ENCODE measurements at places on chromosomes 5 and 9.

DNA sequence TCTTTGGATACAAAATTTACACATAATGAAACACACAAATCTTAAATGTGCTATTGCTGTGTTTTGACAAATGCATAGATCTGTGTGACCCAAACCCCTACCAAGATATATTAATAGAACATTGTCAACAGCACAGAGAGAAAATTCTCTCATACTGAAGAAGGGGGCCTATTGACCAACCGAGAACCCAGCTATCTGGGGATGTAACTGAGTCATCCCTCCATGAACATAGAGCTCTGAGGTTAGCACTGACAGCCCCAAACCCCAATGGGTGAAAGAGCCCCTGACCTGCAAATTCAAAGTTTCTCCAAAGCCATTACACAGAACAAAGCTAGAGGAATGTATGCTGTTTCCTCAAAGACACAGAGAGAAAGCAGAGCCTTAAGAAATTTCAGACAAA lies 180.8 kb downstream of the PAX5 start:
- DNase-seq = no peak

DNA sequence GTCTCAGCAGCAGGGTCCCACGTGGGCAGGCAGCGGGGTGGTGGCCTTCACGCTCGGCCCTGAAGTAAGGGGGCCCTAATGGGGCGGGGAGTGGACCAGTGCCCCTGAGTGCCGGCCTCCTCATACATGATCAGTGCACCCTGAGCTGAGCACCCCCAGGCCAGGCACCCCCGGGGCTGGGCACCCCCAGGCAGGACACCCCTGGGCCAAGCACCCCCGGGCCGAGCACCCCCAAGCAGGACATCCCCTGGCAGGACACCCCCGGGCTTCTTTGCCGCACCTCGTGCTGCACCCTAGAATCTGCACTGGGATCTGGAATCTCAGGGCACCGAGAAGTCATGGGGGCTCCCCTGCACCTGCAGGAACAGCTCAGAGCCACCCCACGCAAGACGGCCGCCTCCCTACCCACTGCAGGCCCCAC lies 51.4 kb downstream of the EXD3 start:
- DNase-seq = no peak

GRCh38 chr5:1785062-1785461 lies 14.6 kb downstream of the MRPL36 start:
- DNase-seq = no peak

DNA sequence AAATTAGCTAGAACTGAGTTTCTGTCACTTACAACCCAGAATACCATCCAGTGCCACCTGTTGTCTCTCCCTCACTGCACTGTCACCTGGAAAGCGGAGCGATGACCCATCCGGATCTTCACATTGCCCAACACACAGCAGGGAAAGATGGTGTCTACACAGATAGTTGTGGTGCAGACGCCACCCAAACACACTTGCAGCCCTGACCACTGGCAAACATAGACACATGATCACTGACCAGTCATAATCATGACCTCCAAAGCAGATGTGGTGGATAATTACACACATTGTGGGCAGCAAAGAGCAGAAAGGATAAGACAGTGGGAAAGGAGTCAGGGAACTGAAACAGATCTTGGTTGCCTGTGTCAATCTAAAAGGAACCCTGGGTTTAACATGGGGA lies 64.7 kb downstream of the GABBR2 start:
- DNase-seq = no peak

DNA sequence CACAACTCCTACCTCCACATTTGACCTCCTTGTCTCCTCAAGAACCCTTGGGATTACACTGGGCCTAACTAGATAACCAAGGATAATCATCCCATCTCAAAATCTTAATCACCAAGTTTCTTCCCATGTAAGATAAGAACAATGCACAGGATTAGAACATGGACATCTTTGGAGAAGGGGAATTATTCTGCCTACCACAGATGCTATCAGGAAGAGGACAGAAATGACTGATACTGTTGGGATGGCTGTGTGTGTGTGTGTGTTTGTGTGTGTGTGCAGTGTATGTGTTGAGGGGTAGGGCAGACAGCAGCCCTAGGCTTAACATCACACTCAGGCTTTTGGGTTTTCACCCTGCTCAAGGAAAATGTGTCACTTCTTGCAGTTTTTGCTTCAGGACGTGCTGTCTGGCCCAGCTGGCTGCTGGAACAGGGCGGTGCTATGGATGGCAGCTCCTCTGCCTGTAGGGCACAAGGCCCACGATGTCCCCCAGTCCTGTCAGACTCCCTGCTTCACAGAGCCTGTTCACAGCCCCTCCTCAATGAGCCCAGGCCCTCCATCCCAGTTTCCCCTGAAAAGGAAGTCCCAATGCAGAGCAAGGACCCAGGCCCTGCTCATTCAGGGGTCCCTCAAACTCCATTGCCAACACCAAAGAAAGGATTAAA lies 7.7 kb downstream of the CA9 start:
- no peak for DNase-seq

- DNase-seq = no peak
Measured at GRCh38 chr9:114911167-114911821, 19.1 kb downstream of the TNFSF8 start.

DNA sequence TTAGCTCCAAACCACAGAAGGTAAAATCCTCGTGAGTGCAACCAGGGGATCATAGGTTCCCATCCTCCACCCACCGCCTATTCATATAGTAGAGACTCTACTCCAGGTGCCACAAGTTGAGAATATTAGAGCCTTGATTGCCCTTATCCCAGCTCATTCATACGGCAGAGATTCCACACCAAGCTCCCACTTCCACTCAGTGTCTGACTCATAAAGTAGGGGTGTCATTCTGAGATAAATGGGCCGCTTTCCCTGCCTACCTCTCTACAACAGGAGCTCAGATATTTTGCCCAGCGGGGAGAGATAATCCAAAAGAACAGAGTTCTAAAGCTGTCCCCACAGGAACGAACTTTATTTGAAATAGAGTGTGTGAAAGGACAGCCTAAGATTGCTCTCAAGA lies 9.4 kb downstream of the SLC22A4 start:
- no peak for DNase-seq

- DNase-seq = no peak
Measured at GRCh38 chr5:78279194-78279593, 15.3 kb downstream of the AP3B1 start.

- DNase-seq = no peak
Measured at GRCh38 chr9:16337322-16338029, 533.0 kb downstream of the BNC2 start.

DNA sequence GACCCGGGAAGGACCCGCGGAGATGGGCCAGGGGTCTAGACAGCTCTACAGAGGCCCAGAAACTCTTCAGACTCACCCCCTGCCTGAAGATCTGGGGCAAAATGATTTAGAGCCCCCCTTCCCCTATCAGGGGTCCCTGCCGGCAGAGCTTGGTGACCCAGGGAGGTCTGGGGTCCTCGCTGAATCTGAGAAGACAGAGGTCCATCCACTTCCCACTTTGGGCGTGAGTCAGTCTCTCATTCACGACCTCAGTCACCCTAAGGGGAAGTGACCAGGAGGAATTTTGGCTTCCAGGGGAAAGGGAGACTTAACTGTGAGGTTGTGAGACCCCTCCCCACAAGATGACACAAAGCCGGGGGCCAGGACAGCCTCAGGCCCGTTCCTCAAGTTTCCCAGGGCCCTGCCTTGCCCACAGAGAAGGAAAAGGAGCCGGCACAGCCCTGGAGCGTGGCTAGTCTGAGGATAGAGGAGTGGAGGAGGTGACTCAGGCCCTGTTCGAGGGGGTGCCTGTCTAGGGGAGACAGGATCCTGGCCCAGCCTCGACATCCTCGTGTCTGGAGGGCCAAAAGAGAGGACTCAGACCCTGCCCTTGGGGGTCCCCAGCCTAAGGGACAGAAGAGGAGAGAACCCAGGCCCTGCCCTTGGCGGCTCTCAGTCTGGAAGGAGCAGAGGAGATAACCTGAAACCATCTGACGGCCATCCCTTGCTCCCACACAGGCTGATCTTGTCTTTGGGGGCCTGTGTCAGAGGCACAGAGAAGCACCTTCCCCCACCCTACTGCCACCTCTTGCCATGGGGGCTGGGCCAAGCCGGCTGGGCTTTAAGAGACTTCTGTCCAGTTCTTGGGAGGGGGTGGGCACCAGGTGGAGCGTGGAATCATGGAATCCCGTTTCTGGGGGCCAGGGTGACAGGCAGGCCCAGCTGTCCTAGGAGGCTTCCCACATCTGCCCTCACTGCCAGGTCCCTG lies 889 bp downstream of the PDLIM4 start:
- peak; percentile 27 for DNase-seq

DNA sequence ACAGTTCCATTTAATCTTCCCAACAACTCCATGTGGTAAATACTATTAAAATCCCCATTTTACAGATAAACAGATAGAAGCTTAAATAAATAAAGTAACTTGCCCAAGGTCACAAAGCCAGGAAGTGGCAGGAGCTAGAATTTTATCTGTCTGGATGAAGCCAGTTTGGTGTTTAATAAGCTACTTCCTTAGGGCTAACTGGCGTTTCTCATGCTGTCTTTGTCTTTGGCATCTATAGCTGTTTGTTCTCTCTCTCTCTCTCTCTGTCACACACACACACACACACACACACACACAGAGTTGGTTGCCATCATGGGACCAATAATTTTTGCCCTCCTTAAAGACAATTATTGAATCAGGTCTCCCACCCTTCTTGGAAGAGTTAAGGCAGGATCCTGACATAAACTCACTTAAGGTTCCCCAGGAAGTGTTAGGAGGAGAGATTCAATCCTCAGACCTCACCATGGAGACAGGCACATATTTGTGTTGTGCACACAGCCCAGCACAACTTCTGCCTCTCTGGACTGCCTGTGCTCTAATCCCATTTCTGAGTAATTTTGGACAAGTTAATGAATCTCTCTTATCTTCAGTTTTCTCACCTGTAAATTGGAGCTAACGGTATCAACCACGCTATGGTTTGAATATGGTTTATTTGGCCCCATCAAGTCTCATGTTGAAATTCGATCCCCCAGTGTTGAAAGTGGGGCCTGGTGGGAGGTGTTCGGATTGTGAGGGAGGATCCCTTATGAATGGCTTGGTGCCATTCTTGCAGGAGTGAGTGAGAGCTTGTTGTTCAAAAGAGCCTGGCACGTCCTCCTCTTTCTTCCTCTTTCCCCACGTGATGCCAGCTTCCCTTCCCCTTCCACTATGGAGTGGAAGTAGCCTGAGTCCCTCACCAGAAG lies 8.3 kb upstream of the ADRA1B start:
- no peak for DNase-seq

DNA sequence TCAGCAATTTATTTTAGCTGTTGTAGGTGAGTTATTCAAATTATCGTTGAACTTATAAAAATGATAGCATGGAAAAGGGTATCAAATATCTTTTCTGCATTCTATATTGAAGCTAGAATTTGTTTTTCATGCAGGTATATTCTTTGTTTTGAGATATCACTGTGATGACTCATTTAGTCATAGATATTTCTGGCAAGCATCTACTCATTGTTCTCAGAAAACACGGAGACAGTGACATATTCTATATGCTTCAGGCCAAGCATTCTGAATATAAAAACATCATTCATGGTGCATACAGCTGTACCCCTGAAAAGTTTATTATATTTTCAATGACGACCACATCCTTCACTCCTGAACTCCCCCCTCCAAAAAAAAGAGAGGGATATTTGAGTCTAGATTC lies 150.3 kb upstream of the GRIA1 start:
- DNase-seq = no peak

GRCh38 chr5:138657360-138657759 lies 82.2 kb upstream of the HSPA9 start:
- DNase-seq = no peak

GRCh38 chr9:131447148-131447547 lies 53.3 kb downstream of the PRRC2B start:
- DNase-seq = no peak

GRCh38 chr5:99544356-99544755 lies 615.5 kb upstream of the CHD1 start:
- DNase-seq = no peak

DNA sequence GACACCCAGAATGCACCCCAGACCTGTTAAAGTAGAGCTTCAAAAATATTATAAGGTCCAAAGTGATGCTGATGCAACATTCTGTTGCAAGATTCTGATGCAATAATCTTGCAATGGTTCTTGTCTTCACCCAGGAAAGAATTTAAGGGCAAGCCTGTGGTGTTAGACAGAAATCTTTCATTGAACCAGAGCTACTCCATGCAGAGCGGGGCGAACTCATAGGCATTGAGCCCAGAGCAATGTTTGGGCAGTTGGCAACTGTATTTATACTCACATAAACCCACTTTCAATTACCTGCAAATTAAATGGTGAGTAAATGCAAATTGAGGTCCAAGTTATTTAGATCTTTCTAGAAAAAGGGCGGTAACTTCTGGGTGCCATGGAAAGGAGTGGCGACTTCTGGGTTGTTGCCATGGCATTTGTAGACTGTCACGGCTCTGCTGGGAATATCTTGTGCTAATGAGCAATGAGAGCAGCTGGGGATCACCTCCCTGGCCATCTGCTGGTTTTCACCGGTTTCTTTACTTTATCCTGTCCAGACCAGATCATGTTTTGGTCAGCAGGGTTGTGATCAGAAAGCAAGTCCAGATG lies 163.4 kb downstream of the ICE1 start:
- no peak for DNase-seq

DNA sequence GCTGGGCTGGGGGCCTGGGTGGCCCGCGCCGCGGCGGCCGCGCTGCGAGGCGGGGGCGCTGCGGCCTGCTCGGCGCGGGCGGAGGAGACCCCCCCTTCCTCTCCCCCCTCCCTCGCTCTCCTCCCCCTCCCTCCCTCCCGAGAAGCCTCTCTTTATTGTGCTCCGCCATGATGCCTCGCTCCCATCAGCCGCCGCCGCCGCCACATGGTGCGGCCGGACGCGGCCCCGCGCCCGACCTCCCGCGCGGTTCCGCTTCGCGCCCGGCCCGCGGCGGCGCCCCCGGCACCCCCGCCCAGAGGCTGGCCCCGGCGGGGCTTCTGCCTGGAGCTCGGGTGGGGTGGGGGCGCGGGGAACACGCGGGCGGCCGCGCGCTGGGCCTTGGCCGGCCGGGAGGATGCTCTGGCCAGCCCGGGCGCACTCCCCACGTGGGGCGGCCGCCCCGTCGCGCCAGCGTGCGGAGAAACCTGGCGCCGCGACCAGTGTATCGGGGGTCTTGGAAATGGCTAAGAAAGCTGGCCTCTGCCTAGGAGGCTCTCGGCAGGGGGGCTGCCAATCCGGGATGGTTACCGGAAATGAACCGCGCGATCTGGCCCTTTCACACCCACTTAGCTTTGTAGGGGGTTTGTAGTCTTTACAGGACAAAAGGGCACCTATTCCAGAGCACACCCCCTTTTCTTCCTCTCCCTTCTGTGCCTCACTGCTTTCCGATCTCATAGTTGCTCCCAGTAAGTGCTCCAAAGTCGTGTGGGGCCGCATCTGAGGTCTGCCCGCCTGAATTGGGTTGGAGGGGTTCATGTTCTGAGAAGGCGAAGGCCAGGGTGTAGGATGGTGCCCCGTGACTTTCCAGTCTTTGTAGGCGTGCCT lies 1.0 kb downstream of the SET start:
- peak; percentile 55 for DNase-seq

DNA sequence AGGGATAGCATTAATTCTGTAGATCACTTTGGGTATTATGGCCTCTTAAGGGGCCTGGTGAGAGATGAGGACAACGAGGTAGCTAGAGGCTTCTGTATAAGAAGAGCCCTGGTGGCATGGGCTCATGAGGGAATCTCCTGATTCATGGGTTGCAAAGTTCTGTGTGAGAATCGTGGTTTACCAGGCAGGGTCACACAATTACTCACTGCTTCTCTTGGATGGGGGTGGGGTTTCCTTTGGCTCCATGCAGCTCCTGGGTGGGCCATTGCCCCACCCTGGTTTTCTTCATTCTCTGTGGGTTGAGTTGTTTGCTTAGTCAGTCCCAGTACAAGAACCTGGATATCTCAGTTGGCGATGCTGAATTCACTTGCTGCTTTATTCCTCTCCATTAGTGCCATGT lies 30.9 kb upstream of the TNFSF15 start:
- DNase-seq = peak; percentile 44

GRCh38 chr9:36894695-36895310 lies 139.3 kb downstream of the PAX5 start:
- no peak for DNase-seq

Data from stimulated activated CD8-positive, alpha-beta memory T cell treated with anti-CD3 and anti-CD28 coated beads, Interleukin-4, amount 100 ng/mL, for 48 hours (primary cell).